H4 (cell line): ENCODE measurements at places on chromosomes 3 and 15.

GRCh38 chr3:96319166-96319565, 495.2 kb upstream of the EPHA6 start:
- peak; percentile 8 for DNase-seq

DNA sequence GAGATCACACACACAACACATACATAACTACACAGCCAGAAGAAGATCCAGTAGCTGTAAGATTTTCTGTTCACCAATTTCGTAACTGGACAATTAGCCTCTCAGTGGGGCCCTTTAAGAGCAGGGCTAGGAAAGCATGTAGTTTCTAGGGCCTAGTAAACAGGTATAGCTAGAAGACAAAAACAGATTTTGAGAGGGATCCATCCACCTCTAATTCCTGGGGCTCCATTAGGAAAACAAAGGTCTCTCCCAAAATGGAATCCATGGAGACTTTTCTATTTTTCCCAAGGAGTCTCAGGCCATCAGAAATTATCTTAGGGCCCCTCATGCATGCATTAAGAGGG, 10.5 kb downstream of the KIF15 start:
- no peak for DNase-seq

DNA sequence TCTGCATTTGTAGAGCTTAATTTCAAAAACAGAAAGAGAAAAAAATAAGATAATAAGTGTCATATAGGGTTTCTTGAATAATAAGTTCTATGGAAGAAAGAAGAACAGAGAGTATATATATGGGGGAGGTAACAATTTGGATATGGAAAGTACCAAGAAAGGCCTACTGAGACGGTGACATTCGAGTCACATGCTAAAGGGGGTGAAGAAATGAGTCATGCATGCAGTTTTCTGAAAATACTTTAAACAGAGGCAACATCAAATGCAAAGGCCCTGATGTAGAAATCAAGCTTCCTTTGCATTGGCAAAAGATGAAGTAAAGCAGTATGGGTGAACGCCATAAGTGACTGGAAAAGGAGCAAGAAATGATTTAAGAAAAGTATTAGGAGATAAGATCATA, 371.6 kb upstream of the ZNF385D start:
- DNase-seq, result no peak

GRCh38 chr3:150319900-150320299, 88.2 kb upstream of the TSC22D2 start:
- peak; percentile 67 for DNase-seq

DNA sequence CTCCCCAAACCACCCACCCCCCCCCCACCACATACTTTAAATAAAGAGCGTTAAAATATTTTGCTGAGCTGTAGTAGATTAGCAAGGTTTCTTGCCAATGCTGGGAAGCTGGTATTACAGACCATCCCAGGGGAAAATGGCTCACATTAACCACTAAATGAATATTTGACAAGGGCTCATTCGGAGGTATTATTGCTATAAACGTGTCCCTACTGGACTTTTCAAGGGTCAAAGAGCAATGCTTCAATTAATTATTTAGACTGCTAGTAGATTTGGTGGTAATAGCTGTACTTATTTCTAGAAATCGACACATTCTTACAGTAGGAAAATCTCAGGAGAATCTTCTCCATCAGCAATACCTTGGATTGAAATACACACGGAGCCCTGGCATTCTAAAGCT, 5.2 kb downstream of the SOX2 start:
- DNase-seq, result no peak

- no peak for DNase-seq
Measured at GRCh38 chr15:49855917-49856637, 235.2 kb downstream of the DTWD1 start.

GRCh38 chr3:122942239-122942638, 85.3 kb downstream of the SEMA5B start:
- no peak for DNase-seq
